ENCODE measurements at places on chromosomes 6 and 20.

DNA sequence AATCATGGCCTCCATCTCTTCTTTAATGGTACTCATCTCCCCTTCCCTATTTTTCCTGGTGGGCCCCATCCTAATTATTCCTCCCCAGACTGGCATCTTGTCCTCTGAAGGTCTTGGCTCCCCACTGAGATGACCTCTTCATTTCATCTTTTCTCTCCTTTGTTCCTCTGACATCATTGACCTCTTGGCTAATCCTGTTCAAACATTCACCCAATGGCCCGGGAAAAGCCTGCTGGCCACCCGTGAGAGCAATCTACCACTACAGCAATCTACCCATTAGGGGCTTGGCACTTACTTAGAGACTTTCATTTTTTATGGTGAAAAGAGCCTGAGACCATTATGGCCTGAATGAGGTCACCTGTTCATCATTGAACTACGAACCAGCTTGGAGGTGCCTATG is 130.8 kb downstream of the DNAH8 start:
- peak; percentile 58 for DNase-seq

- DNase-seq, result no peak
Measured at GRCh38 chr20:52754366-52754765, 217.8 kb upstream of the TSHZ2 start.

- no peak for DNase-seq
Measured at GRCh38 chr6:130760006-130760405, 67.2 kb upstream of the SMLR1 start.

DNA sequence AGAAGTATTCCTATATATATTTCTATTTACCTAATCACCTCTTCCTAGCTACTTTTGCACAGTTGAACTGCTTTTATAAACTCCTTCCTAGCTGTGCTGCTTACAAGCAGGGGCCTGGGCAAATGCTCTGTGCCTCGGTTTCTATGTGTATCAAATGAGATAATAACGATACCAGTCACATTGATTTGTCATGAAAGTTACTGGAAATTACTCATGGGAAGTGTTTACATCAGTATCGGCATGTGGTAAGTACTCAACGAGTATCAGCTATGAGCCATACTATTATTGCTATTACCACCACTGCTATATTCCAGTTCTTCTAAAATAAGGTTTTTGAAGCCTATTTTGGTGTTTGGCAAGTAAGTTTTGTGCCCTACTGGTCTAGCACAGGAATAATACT is 4.9 kb downstream of the LAMA4 start:
- DNase-seq, result no peak
